Endodermal cell (in vitro differentiated cells): ENCODE measurements at places on chromosomes 5 and 9. TPM values are rescaled to one million over a fixed set of nuclear protein-coding genes. Genes with fewer than 3 reads are reported as not detected.

GRCh38 chr5:154753792-154754191 is 1.4 kb upstream of the LARP1 start:
- DNase-seq, result peak; percentile 51

DNA sequence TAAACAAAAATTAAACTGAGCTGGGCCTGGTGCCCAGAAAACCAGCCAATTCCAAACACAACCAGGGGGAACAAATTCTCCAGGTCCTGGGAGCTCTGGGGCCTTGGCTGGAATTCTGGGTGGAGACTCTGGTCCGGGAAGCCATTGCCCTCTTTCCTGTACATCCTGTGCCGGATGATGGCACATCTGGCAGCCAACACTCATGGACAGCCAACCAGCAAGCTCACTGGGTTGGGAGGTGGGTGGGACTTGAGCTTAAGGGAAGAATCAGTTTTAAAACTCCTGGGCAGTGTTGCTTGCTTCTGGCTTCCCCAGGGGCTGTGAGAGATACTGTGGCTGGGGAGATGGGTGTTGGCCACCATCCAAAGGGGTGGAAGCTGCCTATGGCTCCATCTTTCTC is 56.1 kb downstream of the PCDH1 start:
- no peak for DNase-seq

GRCh38 chr5:61089351-61089750 is 72.9 kb downstream of the SMIM15 start:
- no peak for DNase-seq

DNA sequence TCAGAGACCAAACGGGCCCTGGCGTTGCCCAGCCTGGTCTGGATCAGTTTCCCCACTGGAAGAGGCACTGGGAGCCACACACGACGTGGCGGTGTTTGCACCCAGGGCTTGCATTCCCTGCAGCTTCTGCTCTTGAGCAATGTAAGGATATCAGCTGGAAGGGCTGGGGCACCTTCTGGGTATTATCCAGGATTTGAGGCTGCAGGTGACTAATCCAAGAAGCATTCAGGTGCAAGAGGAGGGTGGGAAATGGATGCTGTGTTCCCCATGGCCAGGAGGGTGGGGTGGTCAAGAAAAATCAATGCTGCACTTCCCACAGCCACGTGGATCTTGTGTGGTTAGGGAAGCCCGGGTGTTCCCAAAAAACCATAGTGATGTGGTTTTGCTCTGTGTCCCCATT is 430.9 kb downstream of the IRX2 start:
- DNase-seq, result no peak

DNA sequence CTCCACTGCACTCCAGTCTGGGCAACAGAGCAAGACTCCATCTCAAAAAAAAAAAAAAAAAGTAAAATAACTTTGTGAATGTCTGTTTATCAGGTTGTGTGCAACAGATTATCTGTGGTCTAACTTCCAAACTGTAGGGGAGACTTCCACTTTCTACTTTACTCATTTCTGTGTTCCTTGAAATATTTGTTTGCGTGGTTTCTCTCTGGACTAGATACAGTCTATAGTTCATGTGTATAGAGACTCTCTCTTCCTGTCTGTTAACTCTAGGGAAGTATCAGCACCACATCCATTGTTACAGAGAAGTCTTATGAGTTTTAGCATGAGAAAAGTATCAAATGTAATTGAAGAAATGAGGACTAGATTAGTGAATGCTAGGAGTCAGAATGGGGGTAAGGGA is 168.3 kb downstream of the LPAR1 start:
- no peak for DNase-seq

- no peak for DNase-seq
These were observed 12.1 kb upstream of the ISOC1 start for GRCh38 chr5:129082225-129083136.

GRCh38 chr9:16343249-16344237 is 526.9 kb downstream of the BNC2 start:
- DNase-seq, result no peak

DNA sequence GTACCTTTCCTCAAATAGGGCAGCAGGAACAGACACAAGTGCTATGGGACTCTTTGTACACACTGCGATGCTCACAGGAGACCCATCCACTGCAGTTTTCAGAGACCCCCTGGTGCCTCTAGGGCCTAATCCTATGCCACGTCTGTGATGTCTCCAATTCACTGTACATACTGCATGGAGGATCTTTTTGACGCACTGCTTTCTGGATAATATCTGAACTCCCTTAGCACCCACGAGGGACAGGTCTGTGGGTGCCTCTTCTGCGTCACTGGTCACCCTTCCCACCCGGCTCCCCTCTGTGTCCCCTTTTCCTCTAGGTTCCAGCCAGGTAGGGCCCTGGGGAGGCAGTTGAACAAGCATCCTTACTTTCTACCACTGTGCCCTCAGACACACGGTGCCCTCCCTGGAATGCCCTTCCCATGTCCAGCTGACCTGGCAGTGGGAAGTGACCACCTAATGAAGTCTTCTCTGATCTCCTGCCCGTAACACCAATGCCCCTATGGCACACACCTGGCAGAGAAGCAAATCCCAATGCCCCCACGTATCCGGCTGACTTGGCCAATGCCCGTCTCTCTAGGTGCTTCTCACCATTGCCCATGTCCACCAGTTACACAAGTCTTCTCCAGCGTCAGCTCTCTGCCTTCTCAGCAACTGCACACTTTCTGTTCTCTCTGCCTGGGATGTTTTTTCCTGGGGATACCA is 41.5 kb downstream of the FOXI1 start:
- peak; percentile 26 for DNase-seq

GRCh38 chr9:98961513-98962180 is 17.9 kb downstream of the COL15A1 start:
- DNase-seq, result no peak

DNA sequence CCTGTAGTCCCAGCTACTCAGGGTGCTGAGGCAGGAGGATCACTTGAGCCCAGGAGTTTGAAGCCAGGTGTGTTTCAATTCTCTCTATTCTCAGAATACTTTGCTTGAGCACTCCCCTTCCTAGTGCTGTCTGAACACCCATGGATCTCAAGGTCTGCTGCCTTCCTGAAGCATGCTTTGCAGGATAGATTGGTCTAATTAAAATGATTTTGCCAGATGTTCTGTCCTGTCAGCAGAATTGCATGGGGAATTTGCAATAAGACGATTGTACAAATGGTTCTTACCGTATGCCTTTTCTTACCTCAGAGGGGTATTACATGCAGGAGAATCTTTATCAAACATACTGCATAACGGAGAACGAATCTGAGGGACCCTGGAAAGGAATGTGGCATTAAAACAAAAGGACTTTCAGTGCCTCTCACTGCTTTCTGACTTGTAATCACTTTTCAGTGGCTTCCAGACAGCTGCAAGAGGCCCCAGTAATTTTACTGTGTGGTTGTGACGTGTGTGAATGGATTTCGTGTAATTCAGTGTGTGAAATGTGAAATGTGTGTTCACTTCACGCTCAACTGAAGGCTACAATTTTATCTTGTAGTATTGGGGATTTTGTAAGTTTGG is 587.2 kb upstream of the SEMA6A start:
- DNase-seq, result no peak

DNA sequence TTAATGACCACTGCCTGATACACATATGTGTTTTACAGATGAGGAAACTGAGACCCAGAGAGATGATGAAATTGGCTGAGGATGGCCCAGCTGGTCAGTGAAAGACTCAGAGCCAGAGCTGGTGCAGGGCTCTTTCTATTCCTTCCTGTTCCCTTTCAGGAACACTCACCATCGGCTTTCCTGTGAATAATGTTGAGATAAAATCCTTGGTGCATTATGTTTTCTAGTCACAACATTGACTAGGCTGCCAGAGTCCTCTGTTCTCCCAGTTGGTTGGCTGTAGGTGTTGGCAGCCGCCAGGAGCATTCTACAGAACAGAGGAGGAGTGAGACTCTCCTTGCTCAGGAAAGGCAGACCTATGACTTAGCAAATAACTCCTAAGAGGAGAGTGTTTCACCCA is 14.8 kb downstream of the TGFBI start:
- DNase-seq, result no peak

GRCh38 chr5:137887831-137888230 is 1.4 kb upstream of the PKD2L2 start:
- DNase-seq, result no peak

- no peak for DNase-seq
These were observed 212.0 kb upstream of the KIF2A start for GRCh38 chr5:62093976-62094375.

GRCh38 chr9:21395778-21396717 is 10.8 kb upstream of the IFNA2 start:
- DNase-seq, result peak; percentile 88

DNA sequence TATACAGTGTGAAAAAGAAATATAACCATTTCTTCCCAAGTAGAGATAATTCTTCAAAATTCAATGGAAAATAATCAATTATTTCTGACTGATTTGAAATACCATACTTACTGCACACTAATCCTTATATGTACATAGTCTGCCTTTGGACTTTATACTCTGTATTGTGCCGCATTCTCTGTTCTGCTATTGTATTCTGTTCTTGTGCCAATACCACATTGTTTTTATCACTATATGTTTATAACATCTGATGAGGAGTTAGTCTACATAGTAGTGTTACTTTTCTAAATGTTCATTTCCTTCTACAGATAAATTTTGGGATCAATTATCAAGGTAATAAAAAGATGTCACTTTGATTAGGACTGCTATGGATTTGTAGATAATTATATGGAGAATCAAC is 16.7 kb upstream of the ZNF462 start:
- no peak for DNase-seq

DNA sequence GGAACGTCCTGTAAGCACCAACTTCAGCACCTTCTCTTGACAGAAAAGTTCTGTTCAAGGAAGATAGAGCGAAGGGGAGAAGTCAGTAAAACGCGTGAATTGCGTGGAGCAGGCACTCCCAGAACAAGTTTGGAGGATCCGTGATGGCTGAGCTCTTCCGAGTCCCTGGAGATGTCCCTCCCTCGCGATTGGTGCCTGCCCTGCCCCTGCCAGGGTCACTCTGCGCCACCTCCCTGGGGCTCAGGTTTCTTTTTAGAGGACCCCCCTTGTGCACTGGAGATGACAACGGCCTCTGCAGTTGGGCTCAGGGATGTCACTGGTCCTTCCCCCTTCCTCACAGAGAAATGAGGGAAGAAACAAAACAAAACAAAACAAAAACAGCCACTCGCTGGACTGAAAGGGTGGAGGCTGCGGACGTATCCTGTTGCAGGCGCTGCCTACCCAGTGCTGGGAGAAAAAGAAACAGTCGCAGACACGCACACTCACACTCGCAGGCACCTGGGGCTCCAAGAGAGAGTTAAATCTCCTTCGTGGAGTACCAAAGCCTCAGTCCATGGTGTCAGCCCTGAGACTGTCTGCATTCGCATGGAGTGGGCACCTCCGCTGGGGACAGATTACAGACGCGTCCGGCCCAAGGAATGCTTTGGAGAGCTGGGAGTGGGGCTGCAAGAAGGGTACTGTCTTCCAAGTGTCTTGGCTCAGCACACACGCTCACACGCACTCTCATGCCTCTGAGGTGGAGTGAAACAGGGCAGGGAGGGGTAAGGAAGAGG is 512.7 kb downstream of the SLCO4C1 start:
- DNase-seq, result peak; percentile 64

- DNase-seq, result no peak
These were observed 5.4 kb downstream of the LSM11 start for GRCh38 chr5:157748760-157749461.

DNA sequence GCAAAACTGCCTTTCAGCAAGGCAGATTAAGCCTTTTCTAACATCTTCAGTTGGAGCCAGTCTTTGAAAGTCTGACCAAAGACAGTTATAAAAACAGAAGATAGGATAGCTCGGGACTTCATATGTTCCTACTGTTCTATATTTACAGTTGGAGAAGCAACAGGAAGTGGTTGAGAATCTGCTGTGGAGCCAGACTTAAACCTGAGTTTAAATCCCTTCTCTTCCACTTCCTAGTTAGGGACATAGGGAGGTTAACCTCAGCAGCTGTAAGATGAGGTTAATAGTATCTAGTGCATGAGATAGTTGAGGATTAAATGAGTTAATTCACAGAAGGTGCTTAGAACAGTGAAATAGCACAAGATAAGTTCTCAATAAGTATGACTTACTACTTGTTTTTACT is 84.5 kb upstream of the FREM1 start:
- no peak for DNase-seq

The TOR4A gene
- 15.7 to 20.4 TPM (median 18.9 TPM) in 3 replicates for total RNA-seq

The QRFP gene
- not detected in 3 replicates for total RNA-seq

The PCDHB8 gene
- 3.5 and 3.6 TPM in 2 replicates for total RNA-seq

The ANKRD33B gene
- 30.4 to 38.6 TPM (median 37.2 TPM) in 3 replicates for total RNA-seq

The GPBP1 gene
- total RNA-seq, result 107 to 124 TPM (median 123 TPM) in 3 replicates

The FOXD4 gene
- total RNA-seq, result 0.26 and 0.47 TPM in 2 replicates

The TAF11L5 gene
- not detected in 2 replicates for total RNA-seq

The ZDHHC11B gene
- total RNA-seq, result 0.90 and 1.3 TPM in 2 replicates

The SH3GLB2 gene
- 76.6 to 101 TPM (median 98.1 TPM) in 3 replicates for total RNA-seq
